Caki2 (cell line): ENCODE measurements at places on chromosomes 1 and 21.
A peak's percentile ranks its signal among the peaks of the same experiment; 100 is the strongest.

DNA sequence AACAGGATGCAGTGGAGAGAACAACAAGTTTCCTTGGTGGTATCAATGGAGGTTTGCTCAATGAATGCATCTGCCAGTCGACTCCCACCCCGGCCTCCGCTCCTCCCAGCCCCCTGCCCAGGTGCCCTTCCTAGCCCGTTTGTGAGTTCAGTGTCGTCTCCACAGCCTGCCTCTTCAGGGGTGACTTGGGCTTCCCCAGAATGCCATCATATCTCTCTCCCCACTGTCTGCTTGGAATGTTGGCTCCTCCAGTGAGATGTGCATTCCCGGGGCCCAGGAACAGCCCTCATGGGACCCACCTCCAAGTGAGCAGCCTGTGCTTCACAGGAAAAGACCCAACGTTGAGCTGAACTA is 30.5 kb downstream of the MATN1 start:
- DNase-seq: no peak

DNA sequence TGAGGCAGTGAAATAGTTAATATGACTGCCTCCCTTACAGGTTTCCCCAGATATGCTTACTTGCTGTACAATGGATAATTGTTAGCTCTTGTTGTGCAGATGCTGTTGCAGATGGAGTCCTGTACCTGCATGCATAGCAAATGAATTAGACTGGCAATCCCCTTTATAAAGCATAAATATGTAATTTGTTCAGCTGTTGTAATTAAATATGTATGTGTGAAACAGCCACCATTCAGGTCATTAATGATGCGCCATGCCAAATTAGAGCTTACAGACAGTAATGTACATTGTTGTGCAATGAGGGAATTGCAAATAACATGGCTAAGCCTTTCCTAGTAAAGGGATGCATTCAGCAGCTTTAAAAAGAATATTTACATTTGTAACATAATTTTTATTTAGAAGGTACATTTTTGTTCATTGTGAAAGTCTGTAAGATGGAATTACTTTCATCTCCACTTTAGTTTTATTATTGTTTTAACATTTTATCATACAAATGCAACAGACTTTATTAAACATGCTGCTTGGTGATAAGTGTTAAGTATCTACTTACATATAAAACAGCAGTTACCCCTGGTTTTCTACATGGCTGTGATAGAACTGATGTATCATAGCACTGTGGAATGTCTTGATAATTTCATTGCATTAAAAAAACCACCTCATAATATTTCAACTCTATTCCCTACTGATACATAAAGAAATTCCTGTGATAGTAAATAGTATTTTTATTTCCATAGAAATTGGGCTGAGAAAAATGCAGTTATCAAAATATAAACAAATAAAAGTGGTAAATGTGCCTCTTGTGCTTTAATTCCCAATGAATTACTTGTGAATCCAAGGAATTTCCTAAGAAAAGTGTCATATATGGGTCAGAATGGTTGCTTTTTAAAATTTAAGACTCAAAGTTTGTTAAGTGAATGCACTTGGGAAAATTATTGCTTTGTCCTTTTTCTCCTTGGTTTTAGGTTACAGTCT is 99.0 kb downstream of the NFIA start:
- DNase-seq: no peak

- no peak for DNase-seq
These were observed 218.0 kb upstream of the KIAA0040 start for GRCh38 chr1:175410560-175410959.

GRCh38 chr1:153934746-153935145 is 11.8 kb downstream of the DENND4B start:
- no peak for DNase-seq

- peak; percentile 50 for DNase-seq
These were observed 93.2 kb downstream of the CTH start for GRCh38 chr1:70504176-70504820.
